ENCODE measurements at places on chromosomes 4 and X. TPM values are rescaled to one million over a fixed set of nuclear protein-coding genes. Genes with fewer than 3 reads are reported as not detected.

DNA sequence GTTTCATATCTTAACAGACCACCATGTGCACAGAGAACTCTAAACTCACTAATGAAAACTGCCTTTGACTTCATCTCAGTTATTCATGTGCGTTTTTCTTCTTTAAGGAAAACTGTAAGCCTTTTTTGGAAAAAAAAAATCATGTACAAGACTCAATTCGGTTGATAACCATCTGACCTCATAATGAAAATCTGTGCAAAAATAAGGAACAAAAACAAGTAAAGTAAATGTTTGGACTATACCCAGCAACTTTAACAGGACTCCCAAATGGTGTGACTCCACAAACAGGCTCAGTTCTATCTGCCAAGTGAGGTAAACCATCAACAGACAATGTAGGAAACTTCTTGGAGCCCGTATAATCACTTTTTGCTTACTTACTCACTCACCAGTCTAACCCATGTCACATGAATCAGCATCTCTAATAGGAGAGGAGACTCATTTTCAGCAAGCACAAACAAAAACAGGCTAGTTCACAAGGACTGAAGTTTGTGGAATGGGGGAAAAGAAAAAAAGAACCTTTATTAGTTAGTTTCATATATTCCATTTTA, 9.3 kb downstream of the APOO start:
- no peak for DNase-seq

- no peak for DNase-seq
These were observed 213.1 kb downstream of the DCTD start for GRCh38 chr4:182704077-182704476.

DNA sequence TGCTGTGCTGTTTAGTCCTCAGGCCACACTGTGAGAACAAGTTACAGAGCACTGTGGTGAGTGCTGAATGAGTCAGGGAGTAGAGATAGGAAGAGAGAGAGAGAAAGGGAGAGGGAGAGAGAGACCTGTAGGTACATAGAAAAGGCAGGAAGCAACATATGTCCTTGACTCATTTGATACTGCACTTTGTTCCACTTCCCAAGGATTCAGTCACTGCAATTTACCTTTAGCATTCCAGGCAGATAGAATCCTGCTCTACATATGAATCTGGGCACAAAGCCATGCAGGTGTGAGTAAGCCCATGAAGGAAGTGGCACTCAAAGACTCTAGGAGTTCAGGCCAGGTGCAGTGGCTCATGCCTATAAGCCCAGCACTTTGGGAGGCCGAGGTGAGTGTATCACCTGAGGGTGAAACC, 1.0 kb upstream of the DAPP1 start:
- DNase-seq = no peak

Gene C1QTNF7
- polyA plus RNA-seq = 5.3 TPM

Gene SHISA3
- 5.0 TPM for polyA plus RNA-seq

DNA sequence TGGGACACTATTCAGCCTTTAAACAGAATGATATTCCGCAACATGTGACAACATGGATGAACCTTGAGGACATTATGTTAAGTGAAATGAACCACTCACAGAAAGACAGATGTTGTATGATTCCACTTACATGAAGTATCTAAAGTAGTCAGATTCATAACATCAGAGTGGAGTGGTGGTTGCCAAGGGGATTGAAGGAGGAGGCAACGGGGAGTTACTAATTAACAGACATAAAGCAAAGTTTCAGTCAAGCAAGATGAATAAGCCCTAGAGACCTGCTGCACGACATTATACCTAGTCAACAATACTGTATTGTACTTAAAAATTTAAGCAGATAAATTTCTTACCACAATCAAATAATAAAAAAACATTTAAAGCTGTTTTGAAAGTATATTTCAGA, 105.0 kb upstream of the NR0B1 start:
- DNase-seq = no peak

- no peak for DNase-seq
These were observed 1.0 kb downstream of the UBL4A start for GRCh38 chrX:154485150-154486051.

DNA sequence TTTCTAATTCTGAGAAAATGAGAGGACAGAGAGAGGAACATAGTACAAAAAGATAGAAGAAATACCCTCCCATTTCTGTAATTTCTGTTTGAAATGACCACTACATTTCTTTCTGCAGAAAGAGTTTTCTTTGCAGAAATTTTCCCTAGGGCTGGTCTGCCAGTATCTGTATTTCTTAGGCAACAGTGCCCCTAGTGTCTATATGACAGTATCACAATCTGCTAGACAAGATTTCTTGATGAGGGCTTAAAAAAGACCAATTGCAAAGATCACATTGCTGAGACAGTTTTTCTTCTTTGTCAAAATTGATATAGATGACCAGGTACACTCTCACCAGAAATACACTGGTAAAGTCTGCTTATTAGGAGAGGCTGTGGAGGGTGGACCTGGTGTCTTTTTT, 81.0 kb upstream of the ZDHHC15 start:
- DNase-seq = peak; percentile 25

Gene IGFBP7
- polyA plus RNA-seq = 157 TPM

DNA sequence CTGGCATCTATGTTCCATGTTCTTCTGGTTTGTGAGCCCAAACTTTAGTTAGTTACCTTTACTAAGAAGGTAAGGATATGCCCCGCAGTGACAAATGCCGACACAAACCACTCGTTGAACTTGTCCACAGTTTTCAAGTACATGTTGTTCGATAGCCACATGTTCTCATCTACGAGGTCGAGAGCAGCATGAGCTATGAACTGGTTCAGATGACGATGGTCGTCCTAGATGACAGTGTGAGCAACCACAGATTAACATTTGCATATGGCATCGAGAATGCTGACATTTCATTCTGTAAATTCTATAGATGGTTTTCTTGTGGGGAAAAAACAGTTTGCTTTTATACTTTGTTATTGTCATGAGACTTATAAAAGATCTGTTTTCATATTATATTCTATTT, 18.0 kb downstream of the TRAPPC2 start:
- no peak for DNase-seq

Measured in muscle of arm (tissue), 14 donors.